ENCODE measurements at places on chromosomes 3 and 15. TPM values are rescaled to one million over a fixed set of nuclear protein-coding genes. Genes with fewer than 3 reads are reported as not detected.

Gene ACAP2
- polyA plus RNA-seq, result 15.7 TPM

GRCh38 chr15:41564286-41564959 is 5.4 kb downstream of the TYRO3 start:
- DNase-seq, result no peak

DNA sequence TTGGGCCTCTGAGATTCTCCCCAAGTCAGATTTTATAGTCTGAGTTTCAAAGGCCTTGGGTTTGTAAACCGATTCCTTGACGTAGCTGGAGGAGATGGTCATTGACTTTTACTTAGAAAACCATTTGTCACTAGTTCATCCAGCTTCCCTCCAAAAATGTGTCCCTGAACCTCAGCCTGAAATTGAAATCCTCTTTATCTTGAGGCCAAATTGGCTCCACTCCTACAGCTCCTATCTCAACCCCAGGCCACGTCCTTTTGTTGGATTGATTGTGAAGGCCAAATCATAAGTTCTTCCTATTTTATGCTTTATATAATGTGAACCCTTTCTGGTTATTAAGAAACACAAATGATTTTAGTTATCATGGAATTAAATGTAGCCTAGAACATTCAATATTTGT is 193.9 kb upstream of the SUCLG2 start:
- DNase-seq, result no peak

GRCh38 chr15:30824518-30825195 is 79.1 kb upstream of the FAN1 start:
- no peak for DNase-seq

Gene TTLL13
- polyA plus RNA-seq, result 0.07 TPM

- DNase-seq, result no peak
These were observed 38.4 kb upstream of the UBE2E2 start for GRCh38 chr3:23164746-23165145.

- DNase-seq, result no peak
These were observed 87.9 kb upstream of the LINGO1 start for GRCh38 chr15:77720655-77721054.

DNA sequence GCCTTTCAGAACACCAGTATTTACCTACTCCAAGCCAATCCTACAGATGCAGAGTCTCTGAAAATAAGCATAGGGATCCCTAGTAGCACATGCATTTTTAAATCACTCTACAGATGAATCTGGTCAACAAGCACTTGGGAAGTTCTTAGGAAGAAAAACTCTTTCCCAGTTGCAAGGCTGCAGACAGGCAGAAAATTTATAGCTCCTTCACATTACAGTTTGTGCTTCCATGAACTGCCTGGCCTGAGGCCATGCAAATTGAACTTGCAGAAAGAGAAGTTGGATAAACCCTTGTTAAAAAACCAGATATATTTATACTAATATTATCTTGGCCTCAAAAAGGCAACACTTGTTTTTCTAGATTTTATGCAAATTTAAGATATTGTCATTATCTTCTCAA is 256.9 kb downstream of the EPHA3 start:
- no peak for DNase-seq

Gene CCDC39
- not detected for polyA plus RNA-seq

- no peak for DNase-seq
These were observed 16.6 kb downstream of the EAF1 start for GRCh38 chr3:15443826-15444524.

Gene LTF
- polyA plus RNA-seq, result not detected

Gene STAB1
- polyA plus RNA-seq, result not detected

DNA sequence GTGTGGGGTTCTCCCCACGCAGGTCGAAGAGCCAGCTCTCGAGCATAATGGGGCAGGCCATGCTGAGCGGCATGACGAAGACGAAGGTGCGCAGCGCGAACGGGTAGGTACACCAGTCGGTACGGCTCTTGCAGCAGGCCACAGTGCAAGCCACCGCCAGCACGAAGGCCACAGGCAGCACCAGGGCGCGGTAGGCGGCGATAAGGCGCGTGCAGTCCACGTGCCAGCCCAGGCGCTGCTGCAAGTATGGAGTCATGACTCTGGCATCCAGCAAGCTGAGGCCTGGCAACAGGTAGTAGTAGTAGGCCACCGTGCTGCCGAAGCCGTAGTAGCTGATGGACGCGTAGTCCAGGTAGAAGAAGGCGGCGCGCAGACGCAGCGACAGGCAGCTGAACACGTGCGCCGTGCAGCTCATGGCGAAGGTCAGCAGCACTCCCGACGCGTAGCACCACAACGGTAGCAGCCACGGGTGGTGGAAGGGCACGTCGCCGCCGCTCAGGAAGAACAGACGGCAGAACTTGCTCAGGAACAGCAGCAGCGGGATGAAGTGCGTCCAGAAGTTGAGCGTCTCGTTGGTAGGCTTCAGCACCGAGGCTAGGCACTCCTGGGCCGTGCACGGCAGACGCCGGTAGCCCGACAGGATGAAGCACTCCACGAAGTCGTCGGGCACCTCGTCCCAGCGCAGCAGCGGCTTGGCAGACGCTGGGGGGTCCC is 797 bp downstream of the PAQR9 start:
- DNase-seq, result no peak

- no peak for DNase-seq
These were observed 27.8 kb downstream of the YEATS2 start for GRCh38 chr3:183725387-183725786.

DNA sequence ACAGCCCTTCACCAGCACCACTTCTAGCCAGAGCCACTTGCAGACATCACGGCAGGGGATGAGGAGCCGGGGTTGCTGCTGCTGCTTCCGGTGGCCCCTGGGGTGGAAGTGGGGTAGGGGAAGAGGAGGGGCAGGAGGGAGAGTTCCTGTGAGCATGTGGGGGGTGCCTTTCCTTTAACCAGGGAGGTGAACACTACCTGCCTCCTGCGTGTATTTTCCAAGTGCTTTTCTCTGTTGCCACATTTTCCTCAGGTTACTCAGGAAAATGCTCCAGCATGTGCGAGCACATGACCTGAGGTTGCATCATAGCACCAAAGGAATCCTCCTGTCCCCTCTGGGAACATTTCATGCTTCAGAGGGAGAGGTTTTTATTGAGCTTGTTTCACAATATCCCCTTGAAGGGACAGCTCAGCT is 12.2 kb upstream of the SACM1L start:
- DNase-seq, result peak; percentile 60

- DNase-seq, result no peak
These were observed 701.4 kb upstream of the LMCD1 start for GRCh38 chr3:7800006-7800780.

DNA sequence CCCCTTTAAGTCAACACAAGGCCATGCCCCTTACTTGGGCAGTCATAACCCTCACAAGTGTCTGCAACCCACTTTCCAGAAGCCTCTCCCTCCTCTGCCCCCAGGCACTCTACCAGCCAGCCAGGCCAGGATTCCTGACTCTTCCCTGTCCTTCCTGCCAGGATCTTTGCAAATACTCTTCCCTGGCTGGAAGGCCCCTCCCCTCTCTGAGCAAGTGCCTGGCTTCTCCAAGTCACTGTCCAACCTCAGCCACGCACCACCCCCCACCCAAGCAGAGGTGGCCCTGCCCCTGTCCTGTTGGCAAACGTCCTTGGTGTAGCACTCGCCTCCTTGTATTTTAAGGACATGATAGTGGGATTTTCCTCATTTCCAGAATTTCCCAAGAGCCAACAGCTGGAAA is 54.7 kb upstream of the USP3 start:
- no peak for DNase-seq
